Activated CD4-positive, alpha-beta T cell treated with anti-CD3 and anti-CD28 coated beads, Interleukin-2, amount 10 ng/mL, durations not matched to agents 7 days and 5 days (primary cell): ENCODE measurements at places on chromosomes 7 and 10. TPM values are rescaled to one million over a fixed set of nuclear protein-coding genes. Genes with fewer than 3 reads are reported as not detected.

GRCh38 chr10:119348106-119348505, 140.7 kb downstream of the GRK5 start:
- no peak for DNase-seq
- H3K27ac ChIP-seq = no peak overlapping the region
- H3K4me3 ChIP-seq = no peak overlapping the region
- H3K36me3 ChIP-seq = peaks cover 53% of the 10 kb centered on the region
- no peaks in the 10 kb centered on the region for H3K27me3 ChIP-seq

DNA sequence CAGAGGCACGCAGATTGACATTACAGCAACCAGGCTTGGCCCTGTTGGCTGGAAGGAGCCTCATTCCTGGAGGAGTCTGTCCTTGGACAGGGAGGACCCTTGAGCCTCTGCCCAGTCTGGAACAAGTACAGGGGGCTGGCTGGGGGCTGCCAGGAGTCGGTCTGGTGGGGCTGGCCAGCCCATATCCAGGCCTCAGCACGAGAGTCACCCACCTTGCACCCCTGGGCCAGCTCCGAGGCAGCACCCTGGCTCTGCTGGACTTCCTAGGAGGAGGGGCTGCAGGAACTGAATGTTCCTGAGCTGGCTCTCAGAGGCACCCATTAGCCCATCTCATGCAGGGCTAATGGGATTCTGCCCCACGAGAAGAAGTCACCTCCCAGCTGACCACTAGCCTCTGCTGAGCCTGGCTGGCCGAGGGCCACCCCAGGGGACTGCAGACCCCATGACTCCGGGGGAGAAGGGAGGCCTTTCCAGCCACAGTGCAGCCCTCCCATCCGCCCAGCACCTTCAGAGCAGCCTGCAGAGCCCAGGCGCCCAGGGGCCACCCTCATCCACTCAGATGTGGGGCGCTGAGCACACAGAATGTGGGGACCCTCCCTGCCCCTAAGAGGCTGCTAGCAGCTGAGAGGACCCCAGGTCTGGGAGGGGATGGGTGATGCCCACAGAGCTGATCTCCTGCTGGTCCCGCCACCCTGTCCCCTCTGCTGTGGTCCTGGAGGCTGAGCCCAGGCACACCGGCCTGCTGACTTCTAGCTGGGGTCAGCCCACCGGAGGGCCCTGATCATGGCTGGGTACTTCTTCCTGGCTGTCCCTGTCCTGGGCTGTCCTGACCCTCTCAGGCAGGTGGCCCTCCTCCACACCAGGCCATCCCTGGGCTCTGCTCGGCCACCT, 14.8 kb upstream of the INPP5A start:
- no peak overlapping the region for H3K4me3 ChIP-seq
- DNase-seq = no peak
- no peaks in the 10 kb centered on the region for H3K36me3 ChIP-seq
- H3K4me1 ChIP-seq = no peaks in the 10 kb centered on the region
- H3K27me3 ChIP-seq = peaks cover 5% of the 10 kb centered on the region

Gene SPDYE5
- total RNA-seq = not detected

Gene PRF1
- 99.9 TPM for total RNA-seq

Gene CDK14
- not detected for total RNA-seq

DNA sequence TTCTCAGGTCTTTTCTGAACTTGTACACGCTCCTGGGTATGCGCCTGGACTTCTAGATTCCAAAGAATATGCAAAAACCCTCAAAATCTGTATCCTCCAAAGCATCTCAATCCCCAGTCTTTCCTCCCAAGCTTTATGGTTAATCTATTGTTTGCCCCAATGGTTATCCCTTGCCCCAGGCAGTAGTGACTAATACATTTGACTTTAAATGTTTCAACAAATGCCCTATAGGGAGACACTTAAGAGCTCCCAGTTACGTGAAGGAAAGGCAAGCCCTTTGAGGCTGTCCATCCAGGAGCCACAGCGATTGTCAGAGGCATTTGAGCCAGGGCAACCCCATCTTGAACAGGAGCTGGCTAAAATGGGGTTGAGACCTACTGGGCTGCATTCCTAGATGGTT, 12.7 kb upstream of the FOXL3 start:
- H3K27me3 ChIP-seq = peaks cover 3% of the 10 kb centered on the region
- no peak for DNase-seq
- no peaks in the 10 kb centered on the region for H3K36me3 ChIP-seq
- H3K4me1 ChIP-seq = no peaks in the 10 kb centered on the region
- no peak overlapping the region for H3K27ac ChIP-seq

DNA sequence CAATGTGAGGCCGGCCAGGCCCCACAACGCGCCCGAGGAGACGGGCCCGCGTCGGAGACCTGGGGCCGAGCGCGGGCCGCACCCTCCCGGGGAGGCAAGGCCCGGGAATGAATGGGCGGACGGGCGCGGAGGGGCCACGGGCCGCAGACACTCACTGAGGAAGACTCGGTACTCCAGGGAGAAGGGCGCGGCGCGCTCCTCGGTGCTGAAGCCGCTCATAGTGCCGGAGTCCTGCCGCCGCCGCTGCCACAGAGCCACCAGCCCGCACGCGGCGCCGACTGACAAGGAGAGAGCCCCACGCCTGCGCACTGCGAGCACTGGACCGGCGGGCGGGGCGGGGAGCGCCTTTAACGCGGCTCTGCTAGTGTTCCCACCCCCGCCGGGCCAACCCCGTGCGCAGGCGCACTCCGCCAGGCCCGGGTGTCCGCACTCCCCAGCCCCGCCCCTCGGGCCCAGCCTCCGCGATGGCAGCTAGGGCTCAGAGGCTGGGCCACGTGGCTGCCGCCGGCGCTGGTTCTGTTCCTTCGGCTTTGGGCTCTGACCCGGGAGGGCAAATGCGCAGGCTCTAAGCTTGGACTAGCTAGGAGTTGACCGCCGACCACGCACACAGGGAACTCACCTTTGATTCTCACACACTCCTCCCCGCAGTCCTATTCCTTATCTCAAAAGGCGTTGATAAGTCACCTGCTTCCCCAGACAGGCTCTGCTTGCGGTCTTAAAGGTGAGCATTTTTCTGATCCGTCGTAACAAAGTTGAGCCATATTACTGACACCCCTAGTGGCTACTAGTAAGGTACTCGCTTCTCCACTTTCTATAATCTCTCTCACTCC, at the start of gene PPA1:
PPA1 (minus strand) TSS at position 321 of the 830 bp plus-strand sequence; CDS start at position 219, 102 bp downstream.
- peaks cover 17% of the 10 kb centered on the region for H3K36me3 ChIP-seq
- no peaks in the 10 kb centered on the region for H3K27me3 ChIP-seq
- peaks cover 46% of the 10 kb centered on the region for H3K4me1 ChIP-seq

- no peaks in the 10 kb centered on the region for H3K36me3 ChIP-seq
- no peak overlapping the region for H3K4me3 ChIP-seq
- no peak overlapping the region for H3K27ac ChIP-seq
- H3K4me1 ChIP-seq = no peaks in the 10 kb centered on the region
These were observed 7.6 kb downstream of the AEBP1 start for GRCh38 chr7:44111761-44112160.

DNA sequence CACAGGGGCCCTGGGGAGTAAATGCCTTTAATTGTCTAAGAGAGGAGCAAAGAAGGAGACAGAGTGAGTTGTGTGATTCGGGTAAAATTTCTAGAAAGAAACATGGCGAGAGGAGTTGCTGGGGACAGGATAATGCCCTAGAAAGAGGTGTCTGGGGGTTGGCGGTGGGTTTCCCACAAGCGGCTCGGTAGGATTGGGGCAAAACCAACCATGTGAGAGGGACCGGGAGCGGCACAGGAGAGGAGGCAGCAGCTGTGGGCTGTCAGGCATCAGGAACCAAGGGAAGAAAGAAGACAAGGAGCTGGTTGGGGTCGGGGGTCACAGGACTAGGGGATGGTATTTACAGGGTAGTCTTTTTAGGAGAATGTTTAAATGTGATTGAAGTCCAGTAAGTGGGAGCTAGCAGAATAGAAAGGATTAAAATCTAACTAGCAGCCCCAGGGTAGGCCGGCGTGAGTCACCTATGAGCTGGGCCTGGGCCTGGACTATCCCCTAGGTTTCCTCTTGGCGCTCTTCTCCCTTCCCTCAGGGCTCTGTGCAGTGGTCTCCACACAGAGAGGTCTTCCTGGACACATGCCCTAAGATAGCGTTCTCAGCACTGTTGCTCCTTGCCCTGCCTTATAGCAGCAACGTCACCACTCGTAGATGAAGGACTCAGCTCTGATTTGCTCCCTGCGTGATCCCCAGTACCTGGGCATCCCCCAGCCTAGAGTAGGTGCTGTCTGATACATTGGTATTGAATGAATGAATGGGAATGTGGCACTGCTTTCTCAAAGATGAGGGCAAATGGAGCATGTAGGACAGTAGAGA, 32.6 kb downstream of the IKZF1 start:
- no peak for DNase-seq
- H3K4me3 ChIP-seq = no peak overlapping the region
- H3K36me3 ChIP-seq = peaks cover 59% of the 10 kb centered on the region
- no peaks in the 10 kb centered on the region for H3K27me3 ChIP-seq

DNA sequence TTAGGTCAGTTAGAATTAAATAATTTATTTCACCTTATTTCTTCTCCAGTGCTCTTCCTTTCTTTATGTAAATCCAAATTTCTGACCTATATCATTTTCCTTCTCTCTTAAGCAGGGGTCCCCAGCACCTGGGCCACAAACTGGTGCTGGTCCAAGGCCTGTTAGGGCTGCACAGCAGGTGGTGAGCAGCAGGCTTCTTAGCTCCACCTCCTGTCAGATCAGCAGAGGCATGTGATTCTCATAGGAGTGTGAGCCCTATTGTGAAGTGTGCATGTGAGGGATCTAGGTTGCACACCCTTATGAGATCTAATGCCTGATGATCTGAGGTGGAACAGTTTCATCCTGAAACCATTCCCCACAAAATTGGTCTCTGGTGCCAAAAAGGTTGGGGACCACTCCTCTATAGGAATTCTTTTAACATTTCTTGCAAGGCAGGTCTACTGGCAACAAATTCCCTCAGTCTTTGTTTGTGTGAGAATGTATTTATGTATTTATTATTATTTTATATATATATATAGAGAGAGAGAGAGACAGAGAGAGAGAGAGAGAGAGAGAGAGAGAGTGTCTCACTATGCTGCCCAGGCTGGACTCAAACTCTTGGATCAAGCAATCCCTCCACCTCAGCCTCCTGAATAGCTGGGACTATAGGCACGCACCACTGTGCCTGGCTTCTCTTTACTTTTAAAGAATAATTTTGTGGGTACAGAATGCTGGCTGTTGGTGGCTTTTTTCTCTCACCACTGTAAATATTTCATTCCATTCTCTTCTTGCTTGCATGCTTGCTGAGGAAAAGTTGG, 4.3 kb upstream of the ABCC2 start:
- peaks cover 8% of the 10 kb centered on the region for H3K4me1 ChIP-seq
- no peak overlapping the region for H3K4me3 ChIP-seq
- H3K27me3 ChIP-seq = no peaks in the 10 kb centered on the region
- DNase-seq = no peak
- H3K27ac ChIP-seq = no peak overlapping the region

Gene ZP3
- total RNA-seq = 1.0 TPM

Gene TNRC18
- total RNA-seq = 53.9 TPM

- DNase-seq = no peak
- no peak overlapping the region for H3K4me3 ChIP-seq
- H3K27ac ChIP-seq = no peak overlapping the region
- H3K27me3 ChIP-seq = no peaks in the 10 kb centered on the region
- no peaks in the 10 kb centered on the region for H3K36me3 ChIP-seq
These were observed 15.0 kb upstream of the AKR1B1 start for GRCh38 chr7:134473861-134474291.

GRCh38 chr7:129292861-129293260, 68.0 kb downstream of the AHCYL2 start:
- H3K36me3 ChIP-seq = peaks cover 1% of the 10 kb centered on the region
- H3K4me3 ChIP-seq = no peak overlapping the region
- H3K27me3 ChIP-seq = no peaks in the 10 kb centered on the region
- no peaks in the 10 kb centered on the region for H3K4me1 ChIP-seq

Gene SNX8
- 27.2 TPM for total RNA-seq

DNA sequence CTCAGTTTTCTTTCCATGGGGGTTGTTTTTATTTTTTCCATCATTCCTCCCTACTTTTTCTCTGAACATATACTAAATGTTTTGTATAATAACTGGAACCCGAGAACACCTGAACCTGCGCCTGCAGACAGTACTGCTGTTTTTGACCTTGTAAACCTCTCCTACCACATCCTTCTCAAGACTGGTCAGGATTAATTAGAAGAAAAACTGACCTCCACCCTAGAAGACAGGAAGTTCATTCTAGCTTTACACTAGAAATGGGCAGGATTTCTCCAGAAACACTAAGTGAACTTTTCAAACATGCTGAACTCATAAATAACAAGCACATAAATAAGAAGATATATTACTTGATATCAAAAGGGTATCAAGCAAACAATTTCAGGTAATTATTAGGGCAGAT, 751 bp upstream of the HYCC1 start:
- DNase-seq = no peak
- peaks cover 38% of the 10 kb centered on the region for H3K4me1 ChIP-seq
- peak overlapping the region; percentile 94 for H3K4me3 ChIP-seq
- H3K36me3 ChIP-seq = peaks cover 15% of the 10 kb centered on the region
- H3K27ac ChIP-seq = peak overlapping the region; percentile 96
- H3K27me3 ChIP-seq = no peaks in the 10 kb centered on the region

DNA sequence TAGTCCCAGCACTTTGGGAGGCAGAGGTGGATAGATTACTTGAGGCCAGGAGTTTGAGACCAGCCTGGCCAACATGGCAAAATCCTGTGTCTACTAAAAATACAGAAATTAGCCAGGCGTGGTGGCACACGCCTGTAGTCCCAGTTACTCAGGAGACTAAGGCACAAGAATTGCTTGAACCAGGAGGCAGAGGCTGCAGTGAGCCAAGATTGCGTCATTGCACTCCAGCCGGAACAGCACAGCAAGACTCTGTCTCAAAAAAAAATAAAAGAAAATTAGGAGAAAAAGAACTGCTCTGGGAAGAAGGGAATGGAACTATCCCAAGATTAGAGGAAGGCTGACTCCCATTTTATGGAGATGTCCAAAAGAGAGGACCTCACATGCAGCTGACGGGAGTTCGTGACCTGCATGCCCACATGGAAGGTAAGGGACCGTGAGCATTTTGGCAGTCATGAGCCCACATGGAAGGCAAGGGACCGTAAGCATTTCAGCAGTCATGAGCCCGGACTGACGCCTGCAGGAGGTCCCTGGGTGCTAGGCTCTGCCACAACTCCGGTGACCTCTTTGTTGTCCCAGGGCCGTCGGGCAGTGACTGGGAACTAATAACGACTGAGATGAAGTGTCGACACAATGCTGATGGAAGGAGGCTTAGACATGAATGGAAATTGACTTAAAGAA, 18.6 kb upstream of the GTPBP4 start:
- no peak overlapping the region for H3K27ac ChIP-seq
- peaks cover 13% of the 10 kb centered on the region for H3K4me1 ChIP-seq
- no peaks in the 10 kb centered on the region for H3K36me3 ChIP-seq
- H3K27me3 ChIP-seq = peaks cover 22% of the 10 kb centered on the region

DNA sequence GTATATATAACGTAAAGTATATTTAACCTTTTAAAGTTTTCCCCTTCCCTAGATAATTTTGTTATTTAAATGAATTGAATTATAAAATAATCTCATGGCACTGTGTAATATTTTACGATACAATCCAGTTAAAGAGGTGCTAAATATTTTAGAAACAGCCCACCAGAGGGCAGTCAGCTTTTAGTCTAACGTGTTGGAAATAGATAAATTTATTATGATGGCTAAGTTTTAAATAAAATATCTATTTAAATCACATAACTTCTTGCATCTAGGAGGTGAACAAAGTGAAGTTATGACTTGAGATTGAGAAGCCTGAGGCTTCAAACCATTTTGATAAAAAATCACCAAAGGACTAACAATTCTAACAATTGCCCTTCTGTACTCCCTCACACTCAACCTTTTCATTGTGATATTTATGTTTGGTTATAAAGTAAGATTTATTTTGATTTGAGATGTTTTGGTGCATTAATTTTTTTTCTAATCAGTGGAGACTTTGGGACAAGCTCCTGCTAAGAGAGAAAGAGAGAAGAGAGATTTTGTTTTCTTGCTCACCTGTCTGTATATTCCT, 171.5 kb upstream of the SP4 start:
- H3K27ac ChIP-seq = no peak overlapping the region
- H3K36me3 ChIP-seq = peaks cover 2% of the 10 kb centered on the region
- H3K4me1 ChIP-seq = peaks cover 22% of the 10 kb centered on the region
- no peak overlapping the region for H3K4me3 ChIP-seq
- peaks cover 52% of the 10 kb centered on the region for H3K27me3 ChIP-seq
